ENCODE measurements at places on chromosomes 7 and 10. TPM values are rescaled to one million over a fixed set of nuclear protein-coding genes. Genes with fewer than 3 reads are reported as not detected.

GRCh38 chr7:37825038-37825437, 23.4 kb upstream of the NME8 start:
- no peak overlapping the region for H3K4me3 ChIP-seq
- no peaks in the 10 kb centered on the region for H3K4me1 ChIP-seq
- DNase-seq: no peak
- no peaks in the 10 kb centered on the region for H3K27me3 ChIP-seq
- H3K27ac ChIP-seq: no peak overlapping the region

GRCh38 chr10:119477444-119477843, 65.1 kb downstream of the RGS10 start:
- no peaks in the 10 kb centered on the region for H3K36me3 ChIP-seq
- no peaks in the 10 kb centered on the region for H3K4me1 ChIP-seq
- H3K27ac ChIP-seq: no peak overlapping the region

- DNase-seq: no peak
- no peaks in the 10 kb centered on the region for H3K4me1 ChIP-seq
- no peak overlapping the region for H3K4me3 ChIP-seq
Measured at GRCh38 chr10:124004663-124005004, 88.8 kb downstream of the CHST15 start.

DNA sequence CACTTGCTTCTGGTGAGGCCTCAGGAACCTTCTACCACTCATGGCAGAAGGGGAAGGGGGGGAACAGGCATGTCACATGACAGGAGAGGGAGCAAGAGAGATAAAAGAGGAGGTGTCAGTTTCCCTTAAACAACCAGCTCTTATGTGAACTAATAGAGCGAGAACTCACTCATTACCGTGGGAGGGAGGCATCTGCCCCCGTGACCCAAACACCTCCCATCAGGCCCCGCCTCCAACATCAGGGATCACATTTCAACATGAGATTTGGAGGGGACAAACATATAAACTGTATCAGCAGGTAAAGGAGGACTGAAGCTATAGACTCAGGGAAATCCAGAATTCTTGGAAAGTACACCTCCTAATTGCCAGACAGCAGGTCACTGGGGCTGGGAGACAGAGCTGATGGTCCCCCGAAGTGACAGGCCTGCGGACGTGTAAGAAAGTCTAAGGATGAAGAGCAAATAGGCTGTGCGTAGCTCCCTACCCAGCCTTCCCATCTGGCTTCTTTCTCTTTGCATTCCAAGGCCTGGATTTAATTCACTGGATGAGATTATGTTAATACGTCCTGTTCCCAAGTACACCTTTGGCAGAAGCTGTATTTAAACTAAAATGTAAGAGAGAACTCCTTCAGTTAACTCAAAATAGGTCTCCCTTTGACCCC, 186.7 kb upstream of the LYZL2 start:
- DNase-seq: no peak
- no peak overlapping the region for H3K27ac ChIP-seq
- H3K4me1 ChIP-seq: no peaks in the 10 kb centered on the region
- H3K27me3 ChIP-seq: no peaks in the 10 kb centered on the region
- H3K36me3 ChIP-seq: no peaks in the 10 kb centered on the region

GRCh38 chr10:48760983-48761382, 76.3 kb downstream of the WDFY4 start:
- no peak for DNase-seq
- no peaks in the 10 kb centered on the region for H3K36me3 ChIP-seq
- H3K4me3 ChIP-seq: no peak overlapping the region
- H3K27me3 ChIP-seq: no peaks in the 10 kb centered on the region

DNA sequence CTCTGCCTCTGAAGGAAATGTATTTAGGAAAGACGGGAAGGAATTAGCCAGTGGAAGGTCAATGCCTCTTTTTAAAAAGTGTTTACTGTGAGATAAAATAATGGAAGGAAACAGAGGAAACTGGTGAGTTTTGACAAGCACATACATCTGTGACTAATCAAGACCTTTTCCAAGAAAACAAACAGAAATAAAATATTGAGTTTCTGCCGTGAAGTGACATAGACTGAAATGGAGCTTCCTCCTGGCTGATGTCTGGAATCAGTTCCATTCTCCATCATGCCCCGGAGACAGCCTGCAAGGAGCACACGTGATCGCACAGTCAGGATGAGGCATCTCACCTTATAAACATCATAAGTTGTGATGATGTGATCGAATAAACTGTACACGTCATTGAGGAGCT, 30.7 kb downstream of the TECTB start:
- no peaks in the 10 kb centered on the region for H3K27me3 ChIP-seq
- DNase-seq: no peak
- no peak overlapping the region for H3K4me3 ChIP-seq
- no peaks in the 10 kb centered on the region for H3K36me3 ChIP-seq
- no peak overlapping the region for H3K27ac ChIP-seq

GRCh38 chr10:114821293-114821914, at the start of gene FHIP2A:
FHIP2A (plus strand) TSS chr10:114821780; CDS start chr10:114822079, 299 bp downstream.
- peak; percentile 58 for DNase-seq
- H3K36me3 ChIP-seq: no peaks in the 10 kb centered on the region
- no peaks in the 10 kb centered on the region for H3K27me3 ChIP-seq
- peak within 1 kb of the TSS; percentile 67 for H3K27ac ChIP-seq
- H3K4me3 ChIP-seq: peak within 1 kb of the TSS; percentile 74
- H3K4me1 ChIP-seq: no peaks in the 10 kb centered on the region

DNA sequence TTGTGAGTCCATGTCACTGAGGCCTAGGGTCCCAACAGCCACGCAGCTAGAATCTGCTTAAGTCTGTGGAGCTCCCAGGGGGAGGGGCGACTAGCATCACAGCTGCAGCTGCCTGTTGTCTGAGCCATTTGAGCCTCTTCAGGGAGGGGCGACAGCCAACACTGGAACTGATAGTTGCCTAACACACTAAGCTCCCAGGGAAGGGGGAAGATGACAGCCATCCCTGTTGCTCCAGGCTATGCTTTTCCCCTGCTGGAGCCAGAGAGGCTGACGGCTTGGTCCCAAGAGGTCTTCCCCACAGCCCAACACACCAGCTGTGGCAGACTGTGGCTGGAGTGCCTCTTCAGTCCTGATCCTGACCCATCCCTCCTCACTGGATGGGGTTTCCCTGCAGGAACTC, 817.5 kb downstream of the NXPH1 start:
- no peak for DNase-seq
- H3K27ac ChIP-seq: no peak overlapping the region
- H3K4me3 ChIP-seq: no peak overlapping the region
- no peaks in the 10 kb centered on the region for H3K27me3 ChIP-seq
- no peaks in the 10 kb centered on the region for H3K36me3 ChIP-seq

- H3K4me3 ChIP-seq: no peak overlapping the region
Measured at GRCh38 chr10:80390740-80391139, 17.6 kb upstream of the PRXL2A start.

DNA sequence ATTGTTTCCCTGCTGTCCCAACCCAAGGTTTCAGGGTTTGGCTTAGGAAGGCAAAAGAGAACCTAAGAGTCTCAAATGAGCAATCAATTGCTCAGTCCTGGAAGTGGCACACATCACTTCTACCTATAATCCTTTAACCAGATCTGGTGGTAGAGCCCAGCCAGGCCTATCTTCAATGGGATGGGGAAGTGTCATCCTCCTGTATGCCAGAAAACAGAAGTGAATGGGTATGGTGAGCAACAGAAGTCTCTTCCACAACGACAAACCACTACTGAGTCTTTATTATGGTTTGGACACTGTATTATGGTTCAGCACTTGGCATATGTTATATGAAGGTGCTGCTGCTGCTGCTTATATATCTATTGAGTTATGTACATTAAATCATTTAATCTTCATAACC, 3.0 kb upstream of the AKR1B1 start:
- no peak overlapping the region for H3K27ac ChIP-seq
- H3K4me3 ChIP-seq: no peak overlapping the region
- H3K4me1 ChIP-seq: no peaks in the 10 kb centered on the region
- DNase-seq: no peak
- H3K27me3 ChIP-seq: no peaks in the 10 kb centered on the region

- no peak overlapping the region for H3K27ac ChIP-seq
- no peaks in the 10 kb centered on the region for H3K27me3 ChIP-seq
- H3K4me1 ChIP-seq: no peaks in the 10 kb centered on the region
- H3K4me3 ChIP-seq: no peak overlapping the region
- DNase-seq: no peak
Measured at GRCh38 chr7:64802699-64803098, 8.5 kb downstream of the ZNF138 start.

DNA sequence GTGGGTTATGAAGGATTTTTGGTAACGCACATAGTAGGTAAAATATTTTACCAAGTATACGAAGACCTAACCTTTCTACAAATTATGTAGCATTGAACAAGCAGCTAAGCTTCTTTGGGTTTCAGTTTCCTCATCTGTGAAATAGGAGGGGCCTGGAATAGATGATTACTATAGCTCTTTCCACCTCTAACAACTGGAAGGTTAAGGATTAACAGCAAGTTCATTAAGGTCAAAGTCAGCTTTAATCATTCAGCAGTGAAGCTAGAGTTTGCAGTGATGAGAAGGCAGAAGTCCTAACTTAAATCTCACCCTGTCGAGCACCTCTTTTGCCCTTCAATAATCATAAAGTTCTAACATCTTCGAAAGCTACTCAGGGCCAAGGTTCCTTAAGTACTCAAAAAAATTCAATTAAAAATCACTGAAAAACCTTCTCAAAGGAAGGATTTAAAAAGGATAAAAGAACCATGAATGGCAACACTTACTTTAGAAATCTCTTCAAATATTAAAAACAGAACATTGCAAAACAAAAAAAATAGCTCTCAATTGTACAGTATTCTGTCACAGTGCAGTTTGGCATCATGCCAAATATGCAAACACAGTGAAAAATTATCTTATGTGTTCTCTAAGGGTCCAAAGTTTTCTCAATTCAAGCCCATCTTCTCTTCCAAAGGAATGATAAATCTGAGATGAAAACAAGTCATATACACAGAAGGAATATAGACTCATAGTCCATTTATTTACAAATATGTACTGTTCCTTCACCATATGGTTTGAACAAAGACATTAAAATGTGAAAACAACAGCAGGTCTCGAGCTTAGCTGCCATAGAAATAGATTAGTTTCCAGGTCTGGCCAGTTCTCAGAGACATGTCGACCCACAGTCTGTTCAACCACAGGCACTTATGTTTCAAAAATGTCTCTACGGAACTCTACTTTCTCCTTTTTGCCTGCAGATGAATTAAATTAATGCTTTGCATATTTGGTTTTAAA, 152.0 kb upstream of the SLC13A1 start:
- H3K27me3 ChIP-seq: no peaks in the 10 kb centered on the region
- no peaks in the 10 kb centered on the region for H3K36me3 ChIP-seq
- no peak overlapping the region for H3K4me3 ChIP-seq
- DNase-seq: no peak
- H3K27ac ChIP-seq: no peak overlapping the region
- no peaks in the 10 kb centered on the region for H3K4me1 ChIP-seq

GRCh38 chr10:127919418-127920271, 12.7 kb downstream of the PTPRE start:
- no peaks in the 10 kb centered on the region for H3K36me3 ChIP-seq
- H3K4me1 ChIP-seq: no peaks in the 10 kb centered on the region
- no peak for DNase-seq
- H3K27me3 ChIP-seq: no peaks in the 10 kb centered on the region

GRCh38 chr10:109616359-109616980, 306.8 kb downstream of the XPNPEP1 start:
- no peak overlapping the region for H3K4me3 ChIP-seq
- no peak for DNase-seq
- H3K27me3 ChIP-seq: no peaks in the 10 kb centered on the region
- H3K27ac ChIP-seq: no peak overlapping the region

DNA sequence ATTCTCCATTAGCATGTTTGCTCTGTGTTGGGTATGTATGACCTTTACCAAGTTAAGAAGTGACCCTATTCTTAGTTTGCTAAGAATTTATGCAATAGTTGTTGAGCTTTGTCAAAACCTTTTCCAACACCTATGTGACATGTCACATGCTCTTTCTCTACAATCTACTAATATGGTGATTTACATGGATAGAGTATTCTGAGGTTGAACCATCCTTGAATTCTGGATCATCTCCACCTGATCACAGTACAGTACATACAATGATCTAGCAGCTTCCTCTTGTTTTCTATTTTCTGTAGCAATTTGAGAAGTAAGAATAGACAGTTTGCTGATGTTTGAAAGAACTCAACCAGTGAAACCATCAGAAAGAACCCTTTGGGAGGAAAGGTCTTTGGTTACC, 101.2 kb upstream of the PDGFA start:
- H3K27ac ChIP-seq: no peak overlapping the region
- H3K27me3 ChIP-seq: no peaks in the 10 kb centered on the region
- no peak for DNase-seq
- no peaks in the 10 kb centered on the region for H3K4me1 ChIP-seq
- H3K36me3 ChIP-seq: no peaks in the 10 kb centered on the region

DNA sequence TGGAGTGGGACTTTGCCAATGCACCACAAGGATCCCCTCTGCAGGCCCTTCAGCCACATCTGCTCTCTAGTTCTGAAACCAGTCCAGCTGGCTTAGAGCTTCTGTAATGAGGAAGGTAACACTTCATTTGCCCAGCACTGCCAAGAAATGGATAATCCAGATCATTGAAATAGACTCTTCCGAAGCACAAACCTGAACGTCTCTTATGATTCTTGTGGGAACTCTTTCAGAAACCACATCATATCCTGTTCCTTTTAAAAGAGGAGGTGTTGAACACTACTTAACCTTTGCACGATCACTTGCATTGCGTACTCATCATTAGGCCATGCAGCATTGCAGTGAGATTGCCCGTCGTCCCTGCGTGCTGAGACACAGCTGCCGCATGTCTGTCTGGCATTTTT, 25.8 kb upstream of the PLPP4 start:
- H3K27me3 ChIP-seq: no peaks in the 10 kb centered on the region
- no peaks in the 10 kb centered on the region for H3K36me3 ChIP-seq
- no peak overlapping the region for H3K4me3 ChIP-seq
- no peak for DNase-seq
- H3K4me1 ChIP-seq: no peaks in the 10 kb centered on the region

- peaks cover 29% of the 10 kb centered on the region for H3K4me1 ChIP-seq
- peak overlapping the region; percentile 19 for H3K4me3 ChIP-seq
- DNase-seq: no peak
- H3K36me3 ChIP-seq: peaks cover 3% of the 10 kb centered on the region
- H3K27me3 ChIP-seq: no peaks in the 10 kb centered on the region
Measured at GRCh38 chr7:47452295-47452694, 129.6 kb downstream of the TNS3 start.

GRCh38 chr10:13827076-13827797, 240.5 kb downstream of the PRPF18 start:
- no peaks in the 10 kb centered on the region for H3K36me3 ChIP-seq
- DNase-seq: no peak
- no peaks in the 10 kb centered on the region for H3K4me1 ChIP-seq
- H3K4me3 ChIP-seq: no peak overlapping the region
- H3K27me3 ChIP-seq: no peaks in the 10 kb centered on the region
- H3K27ac ChIP-seq: no peak overlapping the region

- peaks cover 8% of the 10 kb centered on the region for H3K4me1 ChIP-seq
- H3K4me3 ChIP-seq: peak overlapping the region; percentile 57
- peaks cover 7% of the 10 kb centered on the region for H3K36me3 ChIP-seq
- no peaks in the 10 kb centered on the region for H3K27me3 ChIP-seq
- peak overlapping the region; percentile 75 for H3K27ac ChIP-seq
Measured at GRCh38 chr10:42783181-42783549, 570 bp downstream of the BMS1 start.

Gene DKK1
- polyA plus RNA-seq: 0.11 TPM

Gene PHKG1
- 1.4 TPM for polyA plus RNA-seq

Gene GPR22
- not detected for polyA plus RNA-seq

Gene MMP21
- 0.35 TPM for polyA plus RNA-seq

Gene OR6B1
- polyA plus RNA-seq: not detected

Gene MUC12
- 0.38 TPM for polyA plus RNA-seq

Gene MMRN2
- polyA plus RNA-seq: 5.2 TPM

Data from pancreas (tissue), 10 donors.